Stimulated activated CD8-positive, alpha-beta memory T cell treated with anti-CD3 and anti-CD28 coated beads, Interleukin-4, amount 100 ng/mL, for 4 hours (primary cell): ENCODE measurements at places on chromosomes 1 and 21.

DNA sequence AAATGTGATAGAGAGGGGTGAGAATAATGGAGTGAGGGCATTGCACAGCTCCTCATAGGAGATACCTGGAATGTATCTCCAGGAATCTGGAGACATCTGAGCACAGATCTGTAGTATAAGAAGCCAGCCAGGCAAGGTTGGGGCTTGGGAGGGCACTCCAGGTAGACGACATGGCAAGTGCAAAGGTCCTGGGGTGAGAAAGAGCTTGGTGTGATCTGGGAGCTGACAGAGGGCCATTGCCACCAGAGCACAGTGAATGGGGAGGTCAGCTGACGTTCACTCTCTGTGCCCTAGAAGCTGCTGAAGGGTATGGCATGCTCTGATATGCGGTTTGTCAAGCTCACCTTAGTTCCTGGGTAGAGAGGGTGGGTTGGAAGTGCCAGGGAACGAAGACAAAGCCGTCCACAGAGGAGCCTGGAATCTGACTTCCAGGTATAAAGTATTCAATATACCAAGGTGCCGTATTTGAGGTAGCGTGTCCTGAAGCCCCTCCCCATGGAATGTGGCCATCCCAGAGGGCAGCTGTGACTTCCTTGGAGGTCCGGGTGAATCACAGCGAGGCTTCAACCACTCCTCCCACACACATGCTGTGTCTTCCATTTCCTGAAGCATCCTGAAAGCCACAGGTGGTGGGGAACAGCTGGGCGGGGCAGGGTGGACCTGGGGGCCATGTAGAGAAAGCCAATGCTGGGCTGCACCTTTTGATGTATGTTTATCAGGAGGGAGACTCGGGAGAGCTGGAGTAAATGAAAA lies 182.7 kb upstream of the KLHDC7A start:
- no peak for DNase-seq

DNA sequence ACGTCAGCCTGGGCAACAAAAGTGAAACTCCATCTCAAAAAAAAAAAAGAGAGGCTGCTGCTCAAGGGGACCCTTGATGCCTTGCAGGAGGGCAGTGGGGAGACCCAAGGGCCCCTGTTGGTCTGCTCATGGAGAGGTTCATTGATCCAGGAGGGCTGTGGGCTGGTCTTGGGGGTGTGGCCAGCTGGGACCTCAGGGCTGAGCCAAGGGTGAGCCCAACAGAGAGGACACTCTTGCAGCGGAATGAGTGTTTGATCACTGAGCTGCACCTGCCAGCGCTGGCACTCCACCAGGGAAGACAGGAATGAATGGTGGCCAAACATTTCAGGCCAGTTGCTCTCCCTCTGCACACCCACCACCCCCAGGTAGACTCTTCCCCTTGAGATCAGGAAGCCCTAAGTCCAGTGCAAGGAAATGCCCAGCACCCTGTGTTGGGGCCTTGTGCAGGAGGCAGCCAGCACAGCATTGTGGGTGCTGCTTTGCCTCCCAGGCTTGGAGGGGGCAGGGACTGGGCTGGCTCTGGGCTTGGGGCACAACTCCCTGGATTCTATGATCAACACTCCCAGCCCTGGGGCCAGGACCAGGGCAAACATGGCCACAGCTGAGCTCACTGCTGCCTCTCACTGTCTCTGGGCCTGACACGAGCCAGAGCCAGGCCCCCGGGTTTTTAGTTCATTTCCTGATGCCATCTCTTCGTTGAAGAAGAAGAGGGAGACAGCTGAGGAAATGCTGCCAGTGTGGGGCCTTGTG lies 50.7 kb downstream of the IRF2BP2 start:
- DNase-seq = no peak

DNA sequence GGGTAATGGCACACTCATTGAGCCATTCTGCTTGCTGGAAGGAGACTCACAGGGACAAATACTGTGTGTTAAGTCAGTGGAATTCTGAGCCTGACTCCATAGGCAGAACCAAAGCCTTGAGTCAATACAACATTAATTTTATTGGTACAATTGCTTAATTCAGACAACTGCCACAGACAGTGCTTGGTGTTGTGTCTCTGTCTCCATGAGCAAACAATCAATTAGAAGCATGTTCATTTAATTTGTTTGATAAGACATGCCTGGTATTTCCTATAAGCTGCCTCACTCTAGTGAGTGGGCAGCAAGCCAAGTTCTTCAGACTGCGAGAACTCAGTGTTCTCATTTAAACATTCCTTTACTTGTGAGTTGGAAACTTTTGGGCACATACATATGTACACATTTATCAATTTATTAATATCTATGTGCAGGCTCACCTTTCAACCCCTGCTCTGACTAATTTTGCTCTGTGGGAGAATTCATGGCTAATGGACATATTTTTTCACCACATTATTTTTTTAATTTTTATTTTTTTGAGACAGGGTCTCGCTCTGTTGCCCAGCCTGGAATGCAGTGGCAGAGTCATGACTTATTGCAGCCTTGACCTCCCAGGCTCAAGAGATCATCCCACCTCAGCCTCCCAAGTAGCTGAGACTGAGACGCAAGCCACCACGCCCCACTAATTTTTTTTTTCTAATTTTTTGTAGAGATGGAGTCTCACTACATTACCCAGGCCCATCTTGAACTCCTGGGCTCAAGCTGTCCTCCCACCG lies 4.5 kb upstream of the SRSF10 start:
- DNase-seq = no peak

DNA sequence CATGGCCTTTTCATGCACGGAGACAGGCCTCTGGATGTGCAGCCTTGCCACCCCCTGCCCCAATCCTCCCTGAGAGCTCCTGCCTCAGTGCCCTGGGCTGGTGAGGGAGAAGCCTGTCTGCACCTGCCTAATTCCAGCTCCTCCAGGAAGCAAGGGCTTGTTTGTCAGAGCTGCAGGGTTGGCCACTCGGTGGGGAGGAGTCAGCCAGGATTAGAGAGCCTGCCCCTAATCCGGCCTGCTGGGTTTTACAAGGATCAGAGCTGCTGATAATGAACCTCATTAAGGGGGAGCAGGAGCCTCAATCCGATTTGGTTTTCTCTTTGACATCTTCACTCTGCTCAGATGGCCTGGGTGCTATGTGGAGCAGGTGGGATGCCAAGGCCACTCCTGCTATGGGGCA lies 31.9 kb upstream of the LHX4 start:
- DNase-seq = no peak

DNA sequence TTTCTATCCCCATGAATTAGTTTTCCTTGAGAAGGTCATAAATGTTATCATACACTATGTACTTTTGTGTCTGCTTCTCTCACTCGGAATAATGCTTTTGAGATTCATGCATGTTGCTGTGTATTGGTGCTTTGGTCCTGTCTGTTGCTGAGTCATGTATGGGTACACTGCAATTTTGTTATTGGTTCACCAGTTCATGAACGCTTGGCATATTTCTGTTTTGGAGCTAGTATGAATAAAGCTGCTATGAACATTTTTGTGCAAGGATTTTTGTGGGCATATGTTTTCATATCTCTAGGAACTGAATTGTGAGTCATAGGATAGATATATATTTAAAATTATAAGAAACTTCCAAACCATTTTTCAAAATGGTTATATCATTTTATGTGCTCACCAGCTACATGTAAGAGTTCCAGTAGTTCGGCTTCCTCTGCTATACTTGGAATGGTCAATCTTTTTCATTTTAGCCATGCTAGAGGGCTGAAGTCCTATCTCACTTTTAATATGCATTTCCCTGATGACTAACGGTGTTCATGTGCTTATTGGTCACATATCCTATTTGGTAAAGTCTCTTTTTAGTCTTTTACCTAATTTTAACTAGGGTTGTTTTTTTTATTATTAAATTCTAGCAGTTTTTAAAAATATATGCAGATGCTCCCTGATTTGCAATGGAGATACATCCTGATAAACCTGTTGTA lies 38.2 kb downstream of the ETS2 start:
- DNase-seq = no peak

DNA sequence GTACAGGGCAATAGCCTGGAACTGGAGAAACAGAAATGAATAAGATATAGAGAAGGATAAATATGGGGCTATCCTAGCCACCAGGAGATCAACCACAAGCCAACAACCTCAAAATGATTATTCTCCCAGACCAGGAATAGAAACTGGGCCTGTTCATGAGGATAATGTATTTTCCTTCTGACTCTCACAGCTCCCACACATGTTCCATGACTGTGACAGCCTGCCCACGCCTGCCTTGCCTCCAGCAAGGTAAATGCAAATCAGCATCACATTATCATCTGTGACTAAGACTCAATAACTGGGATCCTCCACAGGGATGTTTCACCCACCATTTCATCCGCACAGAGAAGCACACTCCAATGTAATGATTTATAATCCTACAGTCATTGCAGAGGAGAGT lies 3.3 kb downstream of the ENSA start:
- DNase-seq = no peak

- DNase-seq = no peak
These were observed 9.8 kb downstream of the NPR1 start for GRCh38 chr1:153688276-153688675.

- no peak for DNase-seq
These were observed 152.6 kb downstream of the ZC3H11B start for GRCh38 chr1:219460081-219460895.

- DNase-seq = no peak
These were observed 43.5 kb upstream of the CRNN start for GRCh38 chr1:152457561-152457960.

GRCh38 chr1:182035097-182035770 lies 26.3 kb downstream of the ZNF648 start:
- no peak for DNase-seq

GRCh38 chr1:55585402-55585792 lies 370.2 kb upstream of the USP24 start:
- no peak for DNase-seq

- DNase-seq = no peak
These were observed 75.1 kb downstream of the DTL start for GRCh38 chr1:212110617-212111016.

- no peak for DNase-seq
These were observed 12.8 kb upstream of the NRIP1 start for GRCh38 chr21:15077529-15078145.

DNA sequence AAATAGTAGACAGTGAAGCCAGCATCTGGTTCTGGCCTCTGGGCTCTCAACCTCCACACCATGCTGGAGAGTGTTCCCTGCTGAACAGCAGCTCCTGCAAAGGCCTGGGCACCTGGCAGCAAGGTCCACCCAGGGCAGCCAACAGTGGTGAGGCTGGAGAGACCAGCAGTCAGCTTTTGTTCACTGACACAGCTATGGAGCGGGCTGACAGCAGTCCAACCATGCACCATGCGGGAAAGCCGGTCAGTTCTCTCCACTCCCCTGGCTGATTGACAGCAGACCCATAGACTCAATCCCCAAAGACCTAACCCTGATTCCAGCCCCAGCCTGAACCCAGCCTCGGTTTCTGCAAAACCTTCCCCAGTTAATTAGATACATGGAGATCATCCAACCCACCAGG lies 49.0 kb downstream of the KLHDC7A start:
- no peak for DNase-seq

DNA sequence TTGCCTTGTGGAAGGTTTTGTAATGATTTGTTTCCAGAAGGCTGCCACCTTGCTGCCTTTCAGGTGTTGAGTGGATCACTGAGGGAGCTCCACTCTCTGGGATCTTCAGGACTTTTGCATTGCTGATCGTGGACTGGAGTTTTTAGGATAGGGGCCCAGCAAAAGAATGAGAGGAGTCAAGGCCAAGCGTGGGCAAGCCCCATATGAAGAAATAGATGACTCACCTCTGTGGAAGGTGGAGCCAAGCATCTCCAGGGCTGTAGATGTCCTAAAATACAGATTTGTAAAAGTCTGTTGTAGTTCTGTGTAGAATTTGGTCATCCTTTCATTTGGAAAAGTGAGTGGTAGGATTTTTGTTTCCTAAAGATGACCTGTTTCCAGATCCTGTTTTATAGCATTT lies 67.0 kb downstream of the ST3GAL3 start:
- DNase-seq = no peak

- DNase-seq = no peak
These were observed 493.2 kb downstream of the PTPRC start for GRCh38 chr1:199132006-199132405.

DNA sequence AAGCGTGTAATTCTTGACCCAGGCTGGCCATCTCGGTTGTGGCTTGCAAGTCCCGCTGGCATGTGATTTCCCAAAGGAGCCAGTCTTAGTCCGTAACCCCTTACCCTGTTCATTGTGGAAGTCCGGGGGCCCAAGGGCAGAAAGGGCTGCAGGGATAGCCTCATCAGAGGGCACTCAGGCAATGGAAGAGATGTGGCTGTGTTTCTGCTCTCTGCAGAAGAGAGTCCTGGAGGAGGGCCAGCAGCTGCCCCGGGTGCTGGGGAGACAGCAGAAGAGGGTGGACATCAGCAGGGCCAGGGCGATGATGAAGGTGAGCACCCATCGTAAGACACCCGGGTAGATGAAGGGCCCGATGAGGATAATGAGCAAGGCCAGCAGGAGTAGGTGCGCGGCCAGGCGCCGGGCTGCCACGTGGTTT lies 830 bp downstream of the RNF186 start:
- no peak for DNase-seq

- no peak for DNase-seq
These were observed 110.4 kb downstream of the RERE start for GRCh38 chr1:8706995-8707396.

DNA sequence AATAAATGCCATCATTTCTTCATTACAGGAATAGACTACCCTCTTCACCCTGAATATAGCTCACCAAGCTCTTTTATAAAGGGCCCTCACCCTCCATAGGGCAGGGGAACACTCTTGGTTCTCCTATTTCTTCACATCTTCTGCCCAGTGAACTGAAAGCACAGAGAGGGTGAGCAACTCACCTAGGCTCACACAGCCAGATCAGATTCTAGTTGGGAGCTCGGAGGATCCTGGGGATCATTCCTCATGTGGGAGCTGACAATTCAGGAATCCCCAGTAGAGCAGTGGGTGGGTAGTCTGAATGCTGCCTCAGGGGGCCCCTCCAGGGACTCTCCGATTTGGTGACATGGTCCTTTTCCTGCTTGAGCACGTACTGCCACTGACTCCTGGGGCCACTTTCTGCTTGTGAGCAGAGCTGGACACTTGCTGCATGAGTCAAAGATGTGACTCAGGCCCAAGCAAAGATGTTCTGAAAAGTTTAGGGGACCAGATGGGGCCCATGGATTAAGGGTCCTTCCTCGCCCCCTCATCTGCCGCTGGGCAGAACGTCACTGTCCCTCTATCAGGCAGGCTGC lies 63.7 kb upstream of the WNT4 start:
- DNase-seq = no peak

DNA sequence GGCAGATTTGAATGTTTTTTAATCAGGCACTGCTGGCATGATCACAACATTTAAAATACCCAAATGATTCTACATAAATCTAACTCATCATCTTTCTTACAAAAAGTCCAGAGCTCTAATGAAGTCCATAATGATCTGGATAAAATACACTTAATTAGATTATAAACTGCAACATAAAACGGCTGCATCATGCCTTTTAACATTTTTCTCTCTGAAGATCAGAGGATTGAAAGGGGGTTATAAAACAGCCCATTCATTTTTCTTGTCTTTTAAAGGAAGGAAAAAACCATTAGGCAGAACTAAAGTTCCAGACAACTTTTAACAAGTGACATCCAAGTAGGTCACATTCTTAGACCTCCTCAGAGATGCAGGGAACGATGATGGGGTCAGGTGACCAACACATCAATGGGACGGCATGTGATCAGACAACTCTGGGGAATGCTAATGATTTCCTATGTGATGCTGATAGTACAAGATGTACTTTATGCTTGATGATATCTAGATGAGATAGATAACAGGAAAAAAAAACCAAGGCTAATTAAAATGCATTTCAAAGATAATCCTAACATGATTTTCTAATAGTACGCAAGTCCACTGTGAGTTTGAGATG lies 455.1 kb downstream of the SMYD3 start:
- no peak for DNase-seq
